ENCODE measurements at places on chromosomes 11 and 22.

GRCh38 chr11:96337541-96338431, 5.2 kb downstream of the MAML2 start:
- DNase-seq: no peak

GRCh38 chr22:26894766-26895485, 237.5 kb downstream of the MIAT start:
- no peak for DNase-seq

DNA sequence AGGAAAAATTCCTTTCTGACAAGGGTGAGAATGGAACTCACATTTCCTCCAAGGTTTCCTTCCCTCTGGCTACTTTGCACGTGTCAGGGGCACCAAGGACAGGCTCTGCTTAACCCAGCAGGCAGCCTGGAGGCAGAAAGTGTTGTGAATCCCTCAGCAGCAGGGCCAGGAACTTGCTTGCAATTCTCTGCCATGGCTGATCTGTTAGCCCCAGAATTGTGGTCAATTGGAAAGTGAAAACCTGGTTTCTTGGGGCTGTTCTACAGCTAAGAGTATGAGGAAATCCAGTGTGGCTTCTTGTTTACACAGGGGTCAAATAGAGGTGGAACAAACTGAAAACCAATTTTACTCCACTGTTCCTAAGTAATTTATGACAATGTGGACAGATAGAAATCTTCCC, 38.3 kb upstream of the CEP295 start:
- DNase-seq: no peak

GRCh38 chr11:45500451-45500850, 165.0 kb downstream of the CHST1 start:
- DNase-seq: no peak

GRCh38 chr11:17476317-17477083, at the start of gene ABCC8:
ABCC8 (minus strand) TSS chr11:17476845; CDS start chr11:17476776, 69 bp downstream.
- no peak for DNase-seq

DNA sequence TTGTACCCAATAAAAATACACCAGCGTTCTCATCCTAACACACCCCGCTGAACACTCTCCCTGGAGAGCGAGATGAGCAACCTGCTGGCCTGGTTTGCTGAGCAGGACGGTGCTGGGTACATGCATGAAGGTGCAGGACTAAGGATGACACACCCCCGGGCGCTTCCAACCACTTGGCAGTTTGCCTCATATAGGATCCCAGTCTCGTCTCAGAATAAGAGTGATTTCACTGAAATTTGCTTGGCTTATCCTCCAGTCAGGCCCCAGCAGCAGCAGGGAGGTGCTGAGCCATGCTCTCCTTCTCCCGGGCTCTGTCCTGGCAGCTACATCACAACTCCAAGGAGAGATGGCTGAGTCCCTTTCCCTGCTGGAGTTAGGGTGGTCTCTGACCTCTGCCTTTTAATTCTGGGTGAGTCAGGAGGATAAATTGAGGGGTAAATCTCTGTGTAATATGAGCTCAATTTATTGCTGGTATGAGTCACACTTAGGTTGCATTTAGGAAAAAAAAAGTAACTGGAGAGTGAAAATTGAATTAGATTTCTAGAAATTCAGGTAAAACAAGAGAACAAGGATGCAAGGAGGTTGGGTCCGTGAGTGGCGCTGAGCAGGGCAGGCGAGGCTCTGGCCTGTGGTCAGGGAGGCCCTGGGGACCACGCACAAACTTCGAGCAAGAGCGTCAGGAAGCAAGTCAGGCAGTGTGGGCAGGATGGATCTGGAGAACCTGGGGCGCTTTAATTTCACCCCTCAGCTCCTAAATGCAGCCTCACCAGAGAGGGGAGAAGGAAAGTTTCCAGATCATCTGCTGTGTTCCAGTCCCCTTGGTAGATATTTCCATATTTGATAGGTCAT, 974.0 kb downstream of the TBC1D22A start:
- no peak for DNase-seq

GRCh38 chr11:46738887-46739286, 19.9 kb downstream of the F2 start:
- no peak for DNase-seq

DNA sequence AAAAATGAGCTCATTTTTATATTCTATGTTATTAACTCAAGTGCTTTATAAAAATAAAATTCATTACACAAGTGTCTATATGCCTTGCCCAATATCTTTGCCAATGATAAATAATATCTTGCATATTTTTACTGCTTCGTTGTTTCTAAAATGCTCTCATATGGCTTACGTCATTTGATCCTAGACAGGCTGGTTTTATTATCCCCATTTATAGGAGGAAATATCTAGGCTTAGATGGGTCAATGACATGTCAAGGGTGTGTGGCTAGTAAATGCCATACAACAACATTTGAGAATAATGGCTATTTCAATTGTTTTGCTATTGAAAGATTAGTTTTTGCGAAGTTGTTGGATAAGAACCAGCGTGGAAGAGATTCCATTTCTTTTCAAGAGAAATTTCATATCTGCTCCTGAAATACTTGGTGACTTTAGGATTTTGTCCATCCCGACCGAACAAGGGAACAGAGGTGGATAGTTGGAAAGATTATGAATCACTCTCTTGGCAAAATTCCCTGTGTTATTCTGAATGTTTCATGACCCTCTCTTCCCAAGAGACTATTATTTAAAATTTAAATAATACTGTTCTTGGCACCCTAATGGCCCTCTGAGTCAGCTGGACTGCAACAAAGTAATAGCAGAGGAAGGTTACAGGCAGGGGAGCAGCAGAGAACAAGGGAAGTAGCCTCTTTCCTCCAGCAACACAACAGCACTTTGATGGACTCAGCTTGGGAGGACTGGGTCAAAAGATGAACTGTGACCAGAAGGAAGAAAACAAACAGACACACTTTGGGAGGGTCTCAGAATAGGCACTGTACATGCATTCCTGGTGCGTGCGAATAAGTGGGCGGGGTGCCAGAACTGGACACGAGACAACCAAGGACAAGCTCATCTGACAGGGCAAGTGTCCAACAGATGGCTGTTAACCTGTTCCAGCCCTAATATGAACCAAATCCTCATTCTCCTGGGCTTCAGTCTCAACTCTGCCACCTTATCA, 94.5 kb downstream of the ME3 start:
- no peak for DNase-seq

GRCh38 chr11:125111001-125111342, 454 bp downstream of the TMEM218 start:
- no peak for DNase-seq

DNA sequence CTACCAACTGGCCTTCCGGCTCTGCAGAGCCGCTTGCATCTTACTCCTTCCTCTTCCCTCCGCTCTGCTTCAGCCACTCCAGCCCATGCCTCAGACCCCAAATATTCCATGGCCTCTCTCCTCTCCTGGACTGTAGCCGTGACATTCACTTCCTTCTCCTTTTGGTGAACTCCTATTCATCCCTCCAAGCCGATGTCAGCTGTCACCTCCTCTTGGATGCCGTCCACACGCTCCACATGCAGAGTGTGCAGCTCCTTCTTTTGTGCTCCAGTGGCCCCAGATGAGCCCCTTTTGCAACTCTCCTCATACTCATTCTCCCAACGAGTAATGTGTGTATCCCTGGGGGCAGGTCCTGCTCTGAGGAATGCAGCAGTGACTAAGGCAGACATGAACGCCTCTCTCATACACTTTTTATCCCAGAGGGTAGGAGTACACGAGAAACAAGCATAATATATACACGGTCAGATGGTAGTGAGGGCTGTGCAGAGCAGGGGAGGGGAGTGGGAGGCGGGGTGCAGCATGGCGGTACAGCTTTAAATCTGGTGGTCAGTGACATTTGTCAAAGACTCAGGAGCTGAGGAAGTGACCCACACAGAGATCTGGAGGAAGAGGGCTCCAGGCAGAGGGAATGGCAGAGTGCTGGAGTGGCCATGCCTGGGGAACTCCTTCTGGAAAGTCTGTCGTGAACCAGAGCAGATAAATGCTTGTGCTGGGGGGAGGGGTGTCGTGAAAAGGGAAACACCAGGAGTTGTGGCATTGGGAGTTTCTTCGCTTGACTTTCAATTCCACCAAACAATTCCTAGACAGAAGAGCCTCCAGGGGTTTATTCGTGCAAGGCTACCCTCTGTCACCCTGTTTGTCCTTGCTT, 83.8 kb upstream of the ATXN10 start:
- no peak for DNase-seq

GRCh38 chr11:11217929-11218628, 135.0 kb downstream of the CSNK2A3 start:
- DNase-seq: no peak

DNA sequence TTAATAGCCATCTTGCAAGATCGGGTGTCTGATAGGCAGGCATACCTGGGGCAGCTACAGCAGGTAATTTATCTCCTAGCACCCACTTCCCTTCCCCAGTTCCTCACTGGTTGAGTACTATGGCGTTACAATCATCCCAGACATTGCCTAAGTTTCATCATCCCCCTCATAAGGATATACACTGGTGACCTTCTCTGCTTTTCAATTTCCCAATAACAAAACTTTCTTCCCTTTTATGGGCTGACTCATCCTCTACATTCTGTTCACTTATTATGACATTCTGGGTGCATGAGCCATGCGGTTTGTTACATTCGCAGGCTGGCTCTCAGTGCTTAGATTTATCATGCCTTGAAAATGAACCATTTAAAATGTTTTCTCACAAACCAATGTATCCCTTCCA, 5.0 kb upstream of the MRPL11 start:
- DNase-seq: no peak

- no peak for DNase-seq
Measured at GRCh38 chr22:45823336-45823735, 151.7 kb downstream of the ATXN10 start.

DNA sequence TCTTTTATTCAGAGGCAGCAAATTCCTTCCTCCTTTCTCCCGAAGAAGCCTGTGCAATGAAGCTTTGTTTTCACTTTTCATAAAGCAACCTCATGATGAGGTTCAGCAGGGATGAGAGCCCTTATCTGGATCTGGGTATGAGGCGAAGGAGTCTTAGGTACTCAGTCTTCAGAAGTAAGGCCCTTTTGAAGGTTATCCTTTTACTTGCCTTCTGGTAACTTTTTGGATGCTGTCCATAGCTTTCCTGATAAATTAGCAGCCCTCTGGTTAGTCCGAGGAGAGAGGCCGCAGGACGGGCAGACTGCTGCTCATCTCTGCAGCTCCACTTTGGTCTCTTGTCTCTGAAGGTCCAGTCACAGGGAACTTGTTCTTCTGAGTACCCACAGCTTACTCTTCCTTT, 1.1 kb downstream of the TRIM22 start:
- DNase-seq: no peak

DNA sequence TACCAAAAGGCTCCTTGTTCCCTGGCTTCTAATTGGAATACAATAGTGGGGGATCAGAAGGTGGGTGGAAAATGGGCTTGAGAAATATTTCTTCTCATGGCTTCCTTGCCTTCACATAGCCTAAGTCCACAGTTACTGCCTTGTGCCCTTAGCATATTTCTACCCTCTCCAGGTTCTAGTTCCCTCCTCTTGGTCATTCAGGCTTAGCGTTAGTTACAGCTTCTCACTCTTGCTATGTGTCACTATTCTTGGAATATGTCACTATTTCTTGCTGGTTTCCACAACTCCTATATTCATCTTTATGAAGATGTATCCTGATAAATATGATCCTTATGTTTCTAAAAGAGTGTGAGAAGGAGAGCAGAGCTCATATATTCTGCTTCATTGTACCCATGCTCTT, 2.5 kb downstream of the OR2D2 start:
- DNase-seq: no peak

DNA sequence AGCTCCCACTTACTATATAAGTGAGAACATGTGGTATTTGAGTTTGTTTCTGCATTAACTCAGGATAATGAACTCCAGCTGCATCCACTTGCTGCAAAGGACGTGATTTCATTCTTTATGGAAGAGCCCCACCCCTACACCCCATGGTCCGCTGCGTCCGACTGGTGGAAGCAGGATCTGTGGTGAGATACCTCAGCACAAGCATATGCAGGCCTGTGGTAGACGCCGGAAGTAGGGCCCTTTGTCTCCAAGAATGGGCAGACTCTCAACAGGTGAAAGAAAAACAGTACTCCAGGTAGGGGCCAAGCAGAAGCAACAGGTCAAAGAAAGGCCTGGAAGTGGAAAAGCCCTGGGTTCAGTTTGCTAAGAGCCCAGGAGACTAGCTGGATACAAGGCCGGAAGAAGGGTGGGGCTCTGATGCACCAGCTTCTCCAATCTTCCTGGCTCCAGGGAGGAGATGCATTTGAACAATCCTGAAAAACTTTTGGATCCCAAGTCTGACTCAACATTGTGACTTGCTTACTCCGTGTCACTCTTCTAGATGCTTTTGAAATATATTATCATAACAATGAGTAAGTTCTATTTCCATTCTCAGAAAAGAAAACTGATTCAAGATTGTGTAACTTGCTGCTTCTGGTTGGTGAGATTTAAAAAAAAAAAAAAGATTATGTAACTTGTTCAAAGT, 30.4 kb downstream of the NEAT1 start:
- no peak for DNase-seq

DNA sequence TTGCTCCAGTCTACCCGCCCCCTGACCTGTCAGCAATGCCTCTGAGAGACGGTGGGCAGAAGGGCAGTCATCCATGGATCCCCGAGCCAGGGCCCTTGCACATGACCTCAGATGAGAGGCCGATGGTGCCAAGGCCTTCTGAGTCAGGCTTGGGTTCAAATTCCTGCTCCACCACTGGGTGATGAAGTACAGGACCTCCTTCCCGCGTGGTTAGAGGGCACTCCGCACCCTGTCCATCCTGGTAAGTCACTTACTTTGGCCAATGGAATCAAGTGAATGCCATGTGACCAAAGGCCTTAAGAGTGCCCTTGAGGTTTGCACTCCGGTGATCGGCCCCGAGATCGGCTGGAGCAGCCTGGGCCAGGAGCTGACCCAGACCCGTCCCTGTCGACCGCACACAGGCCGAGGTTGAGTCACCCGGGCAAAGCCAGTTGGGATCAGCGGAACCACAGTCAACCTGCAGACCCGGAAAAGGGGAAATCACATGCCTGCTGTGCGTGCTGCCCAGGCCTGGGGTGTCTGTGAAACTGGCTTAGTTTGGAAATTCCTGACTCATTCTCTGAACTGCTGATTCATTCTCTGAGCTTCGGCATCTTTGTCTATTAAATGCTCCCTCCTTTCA, 48.9 kb downstream of the RTL6 start:
- DNase-seq: no peak

DNA sequence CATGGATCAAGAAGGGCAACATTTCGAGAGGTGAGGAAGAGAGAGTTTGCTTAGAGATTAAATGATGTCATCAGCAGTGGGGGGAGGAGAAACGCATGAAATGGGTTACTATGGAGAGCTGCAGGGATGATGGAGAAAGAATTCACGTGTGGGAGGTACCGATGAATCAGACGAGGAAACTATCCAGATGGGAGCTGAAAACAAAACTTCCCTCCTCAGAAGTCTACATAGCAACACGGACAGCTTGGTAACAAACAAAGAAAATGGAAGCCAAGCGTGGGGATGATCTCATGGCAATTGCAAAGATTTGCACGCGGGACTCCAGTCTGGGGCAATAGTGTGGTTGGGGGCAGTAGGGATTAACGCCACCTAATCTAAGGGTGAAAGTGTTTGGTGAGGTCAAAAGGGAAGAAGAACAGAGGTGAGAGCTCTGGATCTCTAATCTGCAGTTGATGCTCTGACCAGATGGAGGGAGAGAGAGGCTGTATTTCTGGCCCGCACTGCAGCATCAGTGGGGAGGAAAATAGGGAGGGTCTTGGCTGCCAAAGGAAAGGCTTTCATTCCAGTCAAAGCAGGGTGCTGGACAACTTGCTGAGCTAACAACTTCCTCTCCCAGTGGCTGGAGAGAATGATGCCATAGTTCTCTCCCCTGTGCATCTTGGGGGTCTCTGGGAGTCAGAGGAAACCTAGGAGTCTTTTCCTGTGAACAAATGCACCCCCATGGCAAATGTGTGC, 43.4 kb upstream of the CSNK2A3 start:
- DNase-seq: no peak

Measured in memory B cell (primary cell).